ENCODE measurements at places on chromosomes 1 and 21.
A peak's percentile ranks its signal among the peaks of the same experiment; 100 is the strongest.

DNA sequence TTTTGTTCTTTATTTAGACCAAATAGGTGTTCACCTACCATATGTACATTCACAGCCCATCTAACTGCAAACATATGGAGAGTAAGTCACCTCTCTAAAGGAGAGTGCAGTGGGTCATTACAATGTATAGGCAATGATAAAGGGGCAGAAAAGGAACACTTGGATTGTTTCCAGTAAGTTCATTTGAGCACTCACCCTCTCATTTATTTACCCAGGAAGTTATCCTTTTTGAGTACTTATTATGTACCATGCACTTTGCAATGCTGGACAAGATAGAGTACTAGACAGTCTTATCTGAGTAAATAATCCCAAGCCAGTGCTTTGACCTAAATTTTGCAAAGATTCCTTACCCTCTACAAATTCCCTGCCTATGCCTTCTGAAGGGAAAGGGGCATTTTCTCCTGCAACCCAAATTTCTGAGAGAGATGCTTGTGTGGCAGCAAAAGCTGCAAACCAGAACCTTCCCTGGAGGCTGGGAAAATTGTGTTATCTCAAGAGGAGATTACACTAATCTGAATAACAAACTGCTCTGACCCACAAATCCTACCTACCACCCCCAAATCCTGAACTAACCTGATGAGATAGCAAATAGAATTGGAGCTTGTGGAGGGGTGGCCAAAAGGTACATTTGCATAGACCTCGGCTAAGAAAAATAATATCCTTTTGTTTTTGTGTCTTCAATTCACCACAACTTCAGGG is 18.6 kb upstream of the RGS8 start:
- no peak for DNase-seq

GRCh38 chr1:159705251-159705903 is 9.0 kb downstream of the CRP start:
- DNase-seq: no peak

- no peak for DNase-seq
These were observed 126.7 kb downstream of the TRABD2B start for GRCh38 chr1:47870480-47870879.

DNA sequence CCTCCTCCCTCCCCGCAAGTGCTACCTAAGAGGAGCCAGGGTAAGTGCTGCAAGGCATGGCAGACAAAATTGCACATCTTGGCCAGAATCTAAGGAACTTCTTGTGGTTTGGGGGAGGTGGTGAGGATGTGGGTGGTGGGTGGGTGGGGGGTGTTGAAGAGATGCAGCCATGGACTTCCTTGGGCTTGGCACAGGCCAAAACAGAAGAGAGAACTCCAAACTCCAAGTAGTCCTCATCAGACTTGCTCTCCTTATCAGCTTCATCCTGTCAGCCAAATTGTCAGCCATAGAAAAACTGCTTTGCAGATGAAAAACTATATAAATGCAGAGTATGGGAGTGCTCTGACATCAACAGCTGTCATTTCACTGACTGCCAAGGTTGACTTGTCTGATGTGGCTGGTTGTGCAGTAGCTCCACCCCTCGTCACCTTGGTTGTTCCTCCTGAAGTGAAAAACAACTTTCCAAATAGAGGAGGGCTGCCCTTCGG is 7.1 kb downstream of the AMIGO1 start:
- peak; percentile 47 for DNase-seq

DNA sequence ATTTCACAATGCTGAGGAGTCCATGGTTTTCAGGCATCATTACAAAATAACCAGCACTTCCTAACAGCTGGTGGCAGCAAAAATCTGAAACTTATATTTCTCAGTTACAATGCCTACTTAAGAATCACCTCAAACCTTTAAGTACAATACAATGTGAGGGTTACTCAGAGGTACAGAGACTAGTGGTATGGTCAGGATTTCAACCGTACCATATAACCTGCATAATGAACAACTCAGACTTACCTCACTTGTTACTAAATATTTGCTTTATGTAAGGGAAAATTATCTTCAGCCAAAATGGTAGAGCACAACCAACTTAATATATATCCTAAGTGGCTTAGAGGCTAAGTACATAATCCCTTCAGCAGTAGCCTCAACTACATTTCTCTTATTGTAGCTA is 344.5 kb downstream of the SMYD3 start:
- no peak for DNase-seq

- DNase-seq: no peak
These were observed 57.4 kb upstream of the QSOX1 start for GRCh38 chr1:180097326-180097605.

- DNase-seq: peak; percentile 81
These were observed 5.5 kb upstream of the PRKCZ start for GRCh38 chr1:2044510-2045319.

DNA sequence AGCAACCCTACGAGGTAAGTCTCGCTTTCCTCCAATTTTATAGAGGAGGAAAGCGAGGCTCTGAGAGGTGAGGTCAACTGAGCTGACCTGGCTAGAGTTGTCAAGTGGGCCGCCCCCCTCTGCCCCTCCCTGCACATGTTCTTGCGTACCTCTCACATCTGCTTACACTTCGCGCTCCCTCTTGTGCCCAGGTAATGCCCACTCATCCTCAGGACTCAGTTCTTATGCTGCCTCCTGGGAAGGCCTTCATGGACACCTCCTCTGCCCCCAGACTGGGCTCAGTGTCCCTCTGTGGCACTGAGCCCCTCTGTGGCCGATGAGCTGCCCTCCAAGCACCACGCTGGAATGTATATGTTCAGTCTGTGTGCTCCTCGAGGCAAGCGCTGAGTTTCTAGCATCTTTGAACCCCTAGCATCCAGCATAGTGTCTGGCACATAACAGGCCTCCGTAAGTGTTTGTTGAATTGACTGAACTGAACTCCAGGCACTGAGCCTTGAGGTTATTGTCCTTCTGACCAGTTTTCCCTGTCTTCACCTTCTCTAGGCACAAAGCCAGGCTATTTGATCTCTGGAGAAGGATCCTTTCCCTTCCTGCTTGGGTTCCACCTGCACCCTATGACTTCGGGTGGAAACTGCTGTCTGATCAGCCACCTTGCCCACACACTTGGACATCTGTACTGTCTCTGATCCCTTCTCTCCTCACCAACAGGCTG is 13.5 kb downstream of the MOV10 start:
- DNase-seq: no peak

GRCh38 chr21:44058652-44058964 is 46.5 kb downstream of the TRAPPC10 start:
- DNase-seq: no peak

DNA sequence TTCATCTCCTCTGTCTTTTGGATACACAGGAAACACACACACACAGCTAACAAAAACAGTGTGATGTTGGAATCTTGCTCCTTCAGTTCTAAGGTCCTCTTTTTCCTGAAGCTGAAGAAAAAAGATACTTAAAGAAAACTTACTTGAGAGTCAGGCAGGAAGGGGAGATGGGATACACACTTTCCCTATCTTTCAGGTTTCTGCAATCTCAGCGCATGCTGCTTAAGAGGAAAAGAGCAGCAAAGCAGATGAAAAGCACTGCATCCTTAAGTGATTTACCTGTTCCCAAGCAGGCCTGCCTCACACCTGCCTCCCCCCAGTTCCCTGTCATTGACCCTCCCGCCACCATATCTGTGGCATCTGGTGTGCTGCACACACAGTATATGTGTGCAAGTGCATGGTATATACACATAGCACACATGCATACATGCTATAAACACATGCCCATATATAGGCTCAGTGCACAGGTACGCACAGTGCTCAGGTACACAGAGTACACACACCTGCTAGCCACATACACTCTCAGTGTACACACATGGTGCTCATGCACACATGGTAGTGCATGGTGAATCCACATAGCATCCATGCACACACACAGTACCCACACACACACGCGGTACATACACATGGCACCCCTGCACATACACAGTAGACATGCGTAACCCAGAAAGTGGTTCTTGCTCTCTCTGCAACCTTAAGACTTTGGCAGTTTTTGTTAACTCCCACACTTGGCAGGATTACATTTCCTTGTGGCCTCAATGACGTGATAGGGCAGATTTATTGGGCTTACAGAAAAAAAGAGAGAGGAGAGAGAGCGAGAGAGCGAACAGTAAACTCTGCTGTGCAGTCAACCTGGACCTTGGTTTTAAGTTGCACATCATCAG is 166.9 kb downstream of the TOMM20 start:
- no peak for DNase-seq

DNA sequence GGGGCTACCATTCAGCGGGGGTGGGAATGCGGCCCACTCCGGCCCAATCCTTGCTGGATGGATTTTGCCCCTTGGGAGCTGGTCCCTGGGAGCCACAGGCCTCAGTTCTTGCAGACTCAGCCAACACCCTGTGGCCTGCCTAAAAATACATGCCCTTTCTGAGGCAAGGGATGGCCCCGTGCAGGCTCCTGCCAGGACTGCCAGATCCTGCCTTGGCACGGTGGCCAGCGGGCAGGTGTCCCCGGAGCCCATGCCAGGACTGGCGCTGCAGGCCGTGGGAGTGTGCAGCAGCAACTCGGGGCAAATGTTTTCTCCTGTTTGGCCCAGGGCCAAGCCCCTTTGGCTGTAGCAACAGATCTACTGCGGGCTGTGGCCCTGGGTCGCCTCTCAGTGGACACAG is 1.6 kb upstream of the PANK4 start:
- no peak for DNase-seq

DNA sequence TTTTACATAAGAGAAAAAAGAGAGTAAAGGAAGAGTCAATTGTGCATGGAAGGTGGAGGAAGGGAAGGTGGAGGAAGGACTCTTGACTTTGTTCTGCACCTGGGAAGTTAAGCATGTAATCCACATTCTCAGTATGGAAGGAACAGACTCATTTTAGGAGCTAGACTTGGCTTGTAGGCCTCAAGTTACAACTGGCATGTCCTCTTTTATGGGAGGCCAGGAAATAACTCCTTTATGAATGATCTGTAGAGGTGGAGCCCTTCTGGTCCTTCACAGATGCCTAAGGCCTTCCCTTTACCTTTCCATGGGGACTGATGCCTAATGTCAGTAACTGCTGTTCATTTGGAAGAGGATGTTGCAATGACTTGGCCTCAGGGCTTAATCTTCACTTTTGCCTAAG is 29.4 kb upstream of the CCSAP start:
- no peak for DNase-seq

- peak; percentile 13 for DNase-seq
These were observed 1.0 kb downstream of the GALNT2 start for GRCh38 chr1:230067871-230068620.

DNA sequence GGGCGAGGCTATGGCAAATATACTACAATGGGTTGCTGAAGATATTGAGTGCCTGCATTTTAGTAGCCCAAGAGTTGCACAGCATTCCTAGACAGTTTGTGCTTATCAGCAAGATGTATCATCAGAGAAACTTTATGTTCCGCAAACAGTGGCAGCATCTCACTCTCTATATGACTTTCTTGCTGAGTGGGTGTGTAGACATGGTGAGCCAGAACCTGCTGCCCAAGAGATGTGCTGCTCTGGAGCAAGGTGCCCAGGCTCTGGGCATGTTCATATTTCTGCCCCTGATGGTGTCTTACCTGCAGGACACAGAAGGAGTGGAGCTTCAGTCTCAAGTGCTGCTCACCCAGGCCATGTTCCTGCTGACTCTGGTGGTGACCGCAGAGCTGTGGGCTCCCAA is 8.2 kb upstream of the RGSL1 start:
- no peak for DNase-seq

DNA sequence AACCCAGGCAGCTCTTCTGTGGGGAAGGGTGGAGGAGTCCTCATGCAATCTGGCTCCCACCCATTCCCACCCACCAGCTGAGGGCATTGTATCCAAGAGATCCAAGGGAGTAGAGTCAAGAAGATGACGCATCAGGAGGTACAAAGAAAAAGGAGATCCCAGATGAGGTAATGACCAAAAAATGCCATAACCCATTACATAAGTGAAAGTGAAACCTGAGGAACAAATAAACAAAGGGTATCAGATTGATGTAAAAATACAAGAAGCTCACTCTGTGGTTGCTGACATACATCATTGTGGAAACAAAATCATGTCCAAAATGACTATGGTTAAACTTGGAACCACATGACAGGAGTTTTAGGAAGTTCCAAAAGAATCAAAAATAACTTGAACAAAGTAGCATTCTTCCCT is 42.5 kb downstream of the CCN1 start:
- DNase-seq: no peak

DNA sequence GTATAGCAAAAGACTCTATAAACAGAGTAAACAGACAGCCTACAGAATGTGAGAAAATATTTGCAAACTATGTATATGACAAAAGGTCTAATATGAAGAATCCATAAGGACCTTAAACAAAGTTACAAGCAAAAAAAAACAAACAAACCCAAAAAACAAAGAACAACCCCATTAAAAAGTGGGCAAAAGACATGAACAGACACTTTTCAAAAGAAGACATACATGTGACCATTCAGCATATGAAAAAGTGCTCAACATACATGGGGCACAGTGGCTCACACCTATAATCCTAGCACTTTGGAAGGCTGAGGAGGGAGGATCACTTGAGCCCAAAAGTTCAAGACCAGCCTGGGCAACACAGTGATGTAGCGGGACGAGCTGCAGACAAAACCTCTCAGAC is 17.9 kb upstream of the OR2B11 start:
- no peak for DNase-seq

GRCh38 chr1:93750955-93751354 is 69.3 kb upstream of the BCAR3 start:
- no peak for DNase-seq

DNA sequence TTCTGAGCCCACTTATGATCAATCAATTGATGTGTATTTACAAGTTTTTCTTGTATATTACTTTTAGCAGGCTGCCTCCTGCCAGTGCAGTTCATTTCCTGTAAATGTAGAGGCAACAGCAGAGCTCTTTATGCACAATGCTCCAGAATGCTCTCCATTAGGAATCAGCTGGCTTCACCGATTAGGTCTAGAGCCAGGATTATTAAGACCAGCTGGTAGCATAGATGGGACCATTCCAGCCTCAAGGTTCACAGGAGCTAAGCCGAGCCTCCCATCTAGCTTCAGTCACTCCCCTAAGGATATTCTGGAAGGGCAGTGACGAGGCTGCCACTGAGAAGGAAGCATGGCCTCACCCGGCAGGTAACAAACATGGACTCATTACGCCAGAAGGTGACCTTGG is 36.8 kb downstream of the DHRS3 start:
- no peak for DNase-seq

Data from activated CD4-positive, alpha-beta T cell treated with anti-CD3 and anti-CD28 coated beads for 4 hours (primary cell).